Activated effector memory CD4-positive, alpha-beta T cell treated with anti-CD3 and anti-CD28 coated beads, Interleukin-2, amount 50 U/mL, for 16 hours (primary cell): ENCODE measurements at places on chromosomes 1 and 21.

DNA sequence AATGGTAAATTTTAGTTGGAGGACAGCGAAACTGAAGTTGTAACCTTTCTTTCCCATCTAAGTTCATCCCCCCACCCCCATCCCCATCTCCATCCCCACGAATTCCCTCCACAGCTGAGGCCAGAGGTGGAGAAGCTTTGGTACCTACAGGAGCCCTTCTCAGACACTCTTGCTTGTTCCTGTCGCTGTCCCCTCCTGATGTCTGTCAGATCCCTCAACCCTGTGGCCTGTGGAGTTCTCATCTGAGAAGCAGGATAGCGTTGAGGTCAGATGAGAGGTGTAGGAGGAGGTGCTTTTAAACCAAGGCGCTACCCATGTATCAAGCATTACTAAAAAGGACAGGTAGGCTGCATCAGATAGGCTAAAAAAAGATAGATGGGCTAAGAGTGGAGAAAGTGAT is 769 bp downstream of the NTPCR start:
- peak; percentile 65 for DNase-seq

DNA sequence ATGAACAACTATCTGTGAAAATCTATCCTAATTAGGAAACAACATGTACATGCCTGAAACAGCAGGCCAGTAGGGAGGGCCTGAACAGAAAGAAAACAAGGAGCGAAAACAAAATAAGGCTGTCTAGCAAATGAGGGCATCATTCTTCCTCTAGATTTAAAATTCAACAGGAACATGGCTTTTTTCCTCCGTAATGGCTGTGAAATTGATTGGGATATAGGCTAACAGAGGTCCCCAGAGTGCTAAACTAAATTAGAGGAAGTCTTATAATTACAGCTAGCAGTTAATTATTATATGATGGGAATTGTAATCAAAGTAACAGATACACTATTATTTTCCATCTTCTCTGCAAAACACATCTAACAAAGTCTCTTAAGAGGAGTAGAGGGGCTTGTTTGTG is 51.7 kb upstream of the TIAM1 start:
- DNase-seq = no peak

DNA sequence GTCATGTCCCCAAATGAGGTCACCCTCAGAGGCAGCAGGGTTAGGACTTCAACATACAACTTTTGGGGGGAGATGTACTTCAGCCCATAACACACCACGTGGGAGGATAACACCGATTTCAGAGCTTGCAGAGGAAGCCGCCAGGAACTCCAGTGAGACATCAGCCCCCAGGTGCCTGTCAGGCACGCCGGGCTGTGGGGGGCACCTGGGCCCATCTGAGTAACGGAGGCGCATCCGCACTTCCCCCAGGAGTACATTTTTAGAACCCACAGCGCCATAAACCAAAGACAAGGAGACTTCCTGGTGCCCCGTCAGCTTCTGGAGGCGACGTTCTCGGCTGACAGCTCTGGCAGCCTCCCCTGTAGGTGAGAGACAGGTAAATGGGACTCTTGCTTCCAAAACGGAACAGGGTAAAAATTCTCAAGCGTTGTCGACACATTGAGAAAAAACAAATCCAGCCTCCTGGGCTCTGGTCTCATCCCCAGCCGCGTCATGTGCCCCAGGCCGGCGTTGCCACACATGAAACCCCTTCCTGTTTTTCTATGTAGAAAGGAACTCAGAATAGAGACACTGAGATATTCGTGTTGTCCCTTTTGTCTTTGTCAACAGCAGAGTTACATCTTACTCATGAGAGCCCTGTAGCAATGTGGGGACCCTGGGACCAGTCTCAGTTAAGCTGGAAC is 93.3 kb downstream of the PDE9A start:
- DNase-seq = peak; percentile 66

GRCh38 chr1:201507360-201507675 is 395 bp upstream of the CSRP1 start:
- DNase-seq = no peak

- DNase-seq = no peak
Observed at GRCh38 chr1:208462761-208463160, 218.6 kb upstream of the PLXNA2 start.

- DNase-seq = no peak
Observed at GRCh38 chr1:11576109-11576875, 77.9 kb downstream of the FBXO2 start.

- DNase-seq = no peak
Observed at GRCh38 chr1:51792864-51793263, 85.7 kb downstream of the NRDC start.

GRCh38 chr1:42211224-42211623 is 46.7 kb upstream of the GUCA2A start:
- no peak for DNase-seq

DNA sequence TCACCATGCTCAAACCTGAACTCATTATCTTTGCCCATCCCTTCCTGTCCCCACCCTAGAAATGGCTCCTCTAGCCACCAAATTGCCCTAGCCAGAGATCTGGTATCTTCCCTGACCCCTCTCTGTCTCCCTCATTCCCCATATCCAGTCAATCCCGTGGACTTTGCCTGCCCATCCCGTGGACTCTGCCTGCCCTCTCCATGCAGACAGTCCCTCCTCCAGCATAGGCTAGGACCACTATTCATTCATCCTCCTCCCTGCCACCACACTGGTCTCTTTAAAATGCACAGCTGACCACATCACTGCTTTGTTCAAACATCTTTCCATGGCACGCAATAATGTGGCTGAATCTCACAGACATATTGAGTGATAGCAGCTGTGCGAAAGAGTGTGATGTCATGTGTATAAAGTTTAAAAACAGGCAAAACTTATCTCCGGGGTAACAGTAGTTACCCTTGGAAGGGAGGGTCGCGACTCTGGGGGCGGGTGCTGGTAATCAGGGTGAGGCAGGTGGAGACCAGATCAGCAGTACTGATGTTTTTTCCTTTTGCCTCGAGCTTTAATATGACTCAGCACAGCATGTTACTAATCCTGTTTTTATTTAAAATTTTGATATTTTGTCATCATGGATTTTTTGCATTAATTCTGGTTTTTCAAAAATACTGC is 4.8 kb upstream of the SLC2A1 start:
- no peak for DNase-seq

- no peak for DNase-seq
Observed at GRCh38 chr1:99122039-99122438, 117.4 kb upstream of the PLPPR5 start.

- DNase-seq = peak; percentile 80
Observed at GRCh38 chr1:9293533-9294404, 1.1 kb downstream of the SPSB1 start.

- DNase-seq = no peak
Observed at GRCh38 chr1:188857526-188858087, 1620.1 kb downstream of the BRINP3 start.

DNA sequence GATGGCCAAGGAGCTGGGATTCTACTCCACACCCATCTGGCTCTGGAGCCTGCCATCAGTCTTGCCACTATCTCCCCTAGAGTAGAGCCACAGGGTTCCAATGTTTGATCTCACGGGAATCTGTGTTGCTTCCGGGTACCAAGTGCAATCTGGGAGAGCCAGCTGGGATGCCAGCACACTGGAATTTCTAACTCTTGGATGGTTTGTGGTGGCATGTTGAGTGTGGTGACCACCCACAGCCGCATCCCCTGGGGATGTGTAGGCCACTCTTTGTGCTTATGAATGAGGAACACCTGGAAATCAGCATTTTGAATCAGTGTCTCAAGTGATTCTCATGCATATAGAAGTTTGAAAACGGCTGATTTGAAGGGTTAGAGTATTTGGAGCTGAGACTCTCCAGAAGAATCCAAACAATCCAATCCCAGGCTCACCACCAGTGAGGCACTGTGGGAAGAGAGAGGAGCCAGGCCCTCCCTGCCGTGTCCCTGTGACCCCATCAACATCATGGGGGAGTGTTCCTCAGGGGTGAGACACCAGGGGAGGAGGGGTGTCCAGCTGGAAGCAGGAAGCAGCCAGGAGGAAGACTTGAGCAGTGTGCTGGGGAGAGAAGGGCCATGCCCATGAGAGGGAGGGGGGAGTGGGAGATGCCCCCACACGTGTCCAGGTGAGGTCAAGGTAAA is 13.4 kb downstream of the FBLIM1 start:
- no peak for DNase-seq

GRCh38 chr1:228650946-228651345 is 84.3 kb upstream of the RHOU start:
- no peak for DNase-seq

DNA sequence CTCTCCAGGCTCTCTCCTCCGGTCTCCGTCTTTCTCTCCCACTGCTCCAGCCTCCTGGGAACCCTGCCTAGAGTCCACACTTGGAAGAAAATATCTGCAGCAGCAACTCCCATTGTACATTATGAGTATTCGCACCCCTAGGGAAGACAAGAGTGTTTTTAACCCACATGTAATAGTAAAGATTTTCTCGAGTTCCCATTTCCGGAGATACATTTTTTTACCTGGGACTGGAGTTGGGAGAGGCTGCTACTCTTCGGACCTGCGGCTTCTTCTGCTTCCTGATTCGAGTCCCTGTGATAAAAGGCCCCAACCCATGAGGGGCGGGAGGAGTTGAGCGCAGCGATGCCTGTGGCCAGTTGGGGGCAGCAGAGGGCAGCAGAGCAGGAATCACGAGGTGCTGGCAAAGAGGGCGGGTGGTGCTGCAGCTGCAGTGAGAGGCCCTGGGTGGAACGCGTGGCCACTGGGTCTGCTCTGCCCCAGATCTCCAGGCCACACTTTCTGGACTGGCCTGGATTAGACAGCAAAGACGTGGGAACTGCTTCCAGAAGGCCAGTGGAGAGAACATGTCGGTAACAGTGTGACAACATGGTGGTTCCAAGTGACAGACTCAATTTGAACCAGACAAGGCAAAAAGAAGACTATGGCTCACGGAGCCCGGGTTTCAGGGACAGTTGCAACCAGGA is 221.0 kb upstream of the CSF3R start:
- peak; percentile 78 for DNase-seq

GRCh38 chr1:240602189-240602588 is 9.8 kb downstream of the GREM2 start:
- no peak for DNase-seq

- no peak for DNase-seq
Observed at GRCh38 chr1:177256153-177257075, 85.7 kb downstream of the BRINP2 start.

GRCh38 chr1:180234369-180235076 is 4.5 kb downstream of the LHX4 start:
- peak; percentile 59 for DNase-seq

DNA sequence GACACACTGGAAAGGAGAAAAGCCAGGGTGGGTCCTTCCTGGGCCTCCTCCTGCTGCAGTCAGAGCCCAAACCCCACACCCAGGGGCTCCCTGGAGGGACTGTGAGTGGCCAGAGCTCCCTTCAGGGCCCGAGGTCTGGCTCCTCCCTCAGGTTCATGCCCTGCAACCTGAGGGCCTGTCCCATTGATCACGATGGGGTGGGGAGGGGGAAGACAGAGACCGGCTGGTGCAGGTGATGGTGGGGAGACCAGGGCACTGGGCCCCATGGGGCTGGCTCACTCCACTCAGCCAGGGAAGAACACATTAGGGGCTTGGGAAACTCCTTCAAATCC is 30.1 kb upstream of the NPPB start:
- DNase-seq = no peak

DNA sequence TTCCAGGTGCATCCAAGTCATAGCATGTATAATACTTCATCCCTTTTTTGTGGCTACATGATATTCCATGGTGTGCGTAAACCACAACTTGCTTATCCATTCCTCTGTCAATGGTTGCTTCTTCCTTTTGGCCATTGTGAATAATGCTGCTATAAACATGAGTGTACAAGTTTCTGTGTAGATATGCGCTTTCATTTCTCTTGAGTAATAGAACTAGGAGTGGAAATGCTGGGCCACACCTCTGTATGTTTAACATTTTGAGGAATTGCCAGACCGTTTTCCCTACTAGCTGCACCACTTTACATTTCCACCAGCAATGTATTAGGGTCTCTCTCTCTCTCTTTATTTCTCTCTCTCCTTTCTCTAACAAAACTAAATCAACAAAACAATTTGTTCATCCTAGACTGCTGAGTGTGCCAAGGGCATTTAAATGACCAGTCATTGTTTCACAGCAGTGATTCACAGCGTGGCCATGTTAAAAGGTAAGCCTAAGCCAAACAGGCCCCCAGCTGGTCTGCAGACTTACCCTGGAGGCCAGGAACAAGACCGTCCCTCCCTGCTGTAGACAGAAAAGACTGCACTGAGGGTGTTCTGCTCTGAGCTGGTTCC is 53.2 kb upstream of the LYST start:
- DNase-seq = no peak

GRCh38 chr1:59976194-59977074 is 49.9 kb upstream of the CYP2J2 start:
- DNase-seq = peak; percentile 76

- peak; percentile 78 for DNase-seq
Observed at GRCh38 chr21:34845521-34846451, 177.0 kb downstream of the CLIC6 start.

GRCh38 chr1:212179394-212180076 is 105.7 kb upstream of the PPP2R5A start:
- DNase-seq = no peak

DNA sequence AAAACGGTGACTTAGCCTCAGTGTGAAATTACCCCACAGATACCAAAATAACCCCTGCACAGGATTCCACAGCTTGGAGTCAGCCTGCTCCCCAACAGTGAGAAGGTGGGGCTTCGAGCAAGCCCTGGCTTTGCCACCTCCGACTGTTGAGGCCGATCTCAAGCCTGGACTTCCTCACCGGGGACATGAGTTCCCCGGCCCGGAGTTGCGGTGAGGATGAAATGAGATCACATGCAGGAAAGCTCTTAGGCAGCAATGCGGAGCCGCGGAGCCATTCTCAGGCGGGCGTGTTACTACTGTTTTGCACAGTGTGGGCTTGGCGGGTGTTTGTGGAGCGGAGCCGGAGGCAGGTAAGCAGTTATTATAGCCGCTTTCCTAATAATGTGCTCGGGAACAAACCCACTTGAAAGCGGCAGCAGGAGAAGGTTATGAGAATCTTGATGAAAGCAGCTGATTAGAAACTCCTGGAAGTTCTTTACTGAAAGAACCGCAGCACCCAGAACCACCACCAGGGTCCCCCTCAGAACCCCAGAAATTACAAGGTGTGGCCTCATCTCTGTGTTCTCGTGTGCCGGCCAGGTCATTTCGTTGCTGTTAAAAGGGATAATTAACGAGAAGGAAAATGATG is 3.9 kb upstream of the CLSTN1 start:
- DNase-seq = peak; percentile 65

- no peak for DNase-seq
Observed at GRCh38 chr1:50980505-50980904, 10.5 kb downstream of the CDKN2C start.

GRCh38 chr1:33719771-33720670 is 143.9 kb upstream of the HMGB4 start:
- DNase-seq = no peak

- DNase-seq = no peak
Observed at GRCh38 chr1:99305626-99306025, 41.3 kb downstream of the PLPPR4 start.

GRCh38 chr1:11673089-11673769 is 7.7 kb downstream of the MAD2L2 start:
- DNase-seq = no peak

- no peak for DNase-seq
Observed at GRCh38 chr1:193030280-193030679, 28.9 kb downstream of the UCHL5 start.
